PC-9 (cell line): ENCODE measurements at places on chromosomes 12 and 14. TPM values are rescaled to one million over a fixed set of nuclear protein-coding genes. Genes with fewer than 3 reads are reported as not detected.
A peak's percentile ranks its signal among the peaks of the same experiment; 100 is the strongest.

DNA sequence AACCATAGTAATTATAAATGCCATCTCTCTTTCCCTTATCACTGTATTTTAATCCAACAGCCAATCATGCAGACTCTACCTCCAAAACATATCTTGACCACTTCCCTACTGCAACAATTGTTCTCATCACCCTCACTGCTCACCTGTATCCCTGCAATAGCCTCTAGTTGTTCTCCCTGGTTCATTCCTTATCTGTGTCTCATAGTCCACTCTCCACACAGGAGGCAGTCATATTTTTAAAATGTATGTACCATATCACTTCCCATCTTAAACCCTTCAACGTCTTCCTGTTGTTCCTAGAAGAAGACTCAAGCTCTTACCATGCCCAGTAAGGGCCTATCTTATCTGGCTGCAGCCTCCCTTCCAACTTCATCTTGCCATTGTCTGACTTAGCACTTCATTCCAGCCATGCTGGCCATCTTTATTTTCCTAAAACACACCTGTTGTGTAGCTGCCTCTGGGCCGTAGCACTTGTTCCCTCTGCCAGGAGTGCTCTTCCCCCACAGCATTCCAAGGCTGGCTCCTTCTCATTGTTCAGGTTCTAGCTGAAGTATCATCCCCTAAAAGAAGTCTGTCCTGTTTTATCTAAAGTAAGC is 27.8 kb upstream of the BHLHE41 start:
- no peaks in the 10 kb centered on the region for H3K36me3 ChIP-seq
- H3K4me1 ChIP-seq, result peaks cover 49% of the 10 kb centered on the region
- peak; percentile 50 for DNase-seq
- no peaks in the 10 kb centered on the region for H3K27me3 ChIP-seq

GRCh38 chr12:132194056-132194455 is 49.8 kb downstream of the NOC4L start:
- no peak overlapping the region for H3K27ac ChIP-seq
- no peaks in the 10 kb centered on the region for H3K4me1 ChIP-seq

- no peak overlapping the region for H3K4me3 ChIP-seq
- peaks cover 72% of the 10 kb centered on the region for H3K27me3 ChIP-seq
- no peaks in the 10 kb centered on the region for H3K36me3 ChIP-seq
- H3K4me1 ChIP-seq, result no peaks in the 10 kb centered on the region
- DNase-seq, result no peak
Measured at GRCh38 chr14:105853089-105853906, 326.9 kb downstream of the TMEM121 start.

DNA sequence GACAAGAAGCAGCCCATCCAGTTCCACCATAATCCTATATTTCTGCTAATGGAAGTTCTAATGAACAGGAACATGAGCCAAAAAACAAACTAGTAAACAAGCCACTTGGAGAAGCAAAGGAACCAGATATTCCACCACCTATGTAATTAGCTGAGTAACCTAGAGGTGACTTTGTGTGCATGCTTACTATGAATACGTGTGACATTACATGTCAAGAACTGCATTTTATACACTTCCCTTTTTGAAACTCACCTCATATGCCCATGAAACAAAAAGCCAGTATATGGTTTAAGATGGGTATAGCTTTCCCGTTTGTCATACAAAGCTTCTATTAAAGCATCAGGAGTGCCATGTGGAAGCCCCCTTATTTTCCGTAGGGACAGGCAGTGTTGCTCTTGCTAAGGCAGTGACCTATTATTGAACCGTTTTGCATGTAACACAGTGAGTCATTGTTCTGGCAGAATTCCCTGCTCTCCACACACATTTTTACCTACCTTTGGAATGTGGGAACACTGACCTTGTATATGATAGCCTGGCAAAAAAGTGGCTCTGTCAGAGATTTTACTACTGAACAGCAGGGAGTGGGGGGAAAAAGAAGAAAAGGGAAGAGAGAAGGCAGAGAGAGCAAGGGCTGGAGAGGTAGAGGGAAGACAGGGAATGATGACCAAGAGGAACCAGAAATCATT is 34.8 kb upstream of the FRMD6 start:
- peak overlapping the region; percentile 17 for H3K27ac ChIP-seq
- no peaks in the 10 kb centered on the region for H3K36me3 ChIP-seq
- H3K4me1 ChIP-seq, result peaks cover 39% of the 10 kb centered on the region
- peak; percentile 79 for DNase-seq
- H3K27me3 ChIP-seq, result no peaks in the 10 kb centered on the region

DNA sequence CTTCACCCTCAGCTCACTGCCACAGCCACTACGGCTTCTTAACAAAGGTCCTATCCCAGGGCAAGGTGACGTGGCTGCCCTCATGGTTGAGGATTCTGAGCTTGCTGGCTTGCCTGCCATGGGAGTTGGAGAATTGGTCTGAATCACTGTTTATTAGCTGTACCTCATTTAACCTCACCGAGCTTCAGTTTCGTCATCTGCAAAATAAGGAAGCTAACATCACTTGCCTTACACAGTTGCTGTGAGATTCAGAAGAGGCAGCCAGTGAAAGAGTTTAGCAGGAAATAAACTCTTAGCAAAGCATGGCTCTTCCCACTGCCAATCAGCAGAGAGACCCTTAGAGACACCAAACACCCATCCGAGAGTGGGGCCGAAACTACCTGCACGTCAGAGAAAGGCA is 90.1 kb upstream of the KCNA1 start:
- DNase-seq, result no peak
- H3K4me1 ChIP-seq, result no peaks in the 10 kb centered on the region
- H3K36me3 ChIP-seq, result no peaks in the 10 kb centered on the region
- peaks cover 96% of the 10 kb centered on the region for H3K27me3 ChIP-seq
- no peak overlapping the region for H3K27ac ChIP-seq

- H3K27ac ChIP-seq, result no peak overlapping the region
- no peak overlapping the region for H3K4me3 ChIP-seq
- H3K36me3 ChIP-seq, result peaks cover 16% of the 10 kb centered on the region
- no peak for DNase-seq
- no peaks in the 10 kb centered on the region for H3K4me1 ChIP-seq
Measured at GRCh38 chr14:101826351-101826750, 64.8 kb downstream of the PPP2R5C start.

- peaks cover 25% of the 10 kb centered on the region for H3K4me1 ChIP-seq
- no peak for DNase-seq
- H3K27ac ChIP-seq, result 0 out of 2 replicates have a peak overlapping the region, but pooled peaks have one; percentile 12
- H3K27me3 ChIP-seq, result no peaks in the 10 kb centered on the region
Measured at GRCh38 chr14:55433880-55434804, 6.3 kb downstream of the TBPL2 start.

DNA sequence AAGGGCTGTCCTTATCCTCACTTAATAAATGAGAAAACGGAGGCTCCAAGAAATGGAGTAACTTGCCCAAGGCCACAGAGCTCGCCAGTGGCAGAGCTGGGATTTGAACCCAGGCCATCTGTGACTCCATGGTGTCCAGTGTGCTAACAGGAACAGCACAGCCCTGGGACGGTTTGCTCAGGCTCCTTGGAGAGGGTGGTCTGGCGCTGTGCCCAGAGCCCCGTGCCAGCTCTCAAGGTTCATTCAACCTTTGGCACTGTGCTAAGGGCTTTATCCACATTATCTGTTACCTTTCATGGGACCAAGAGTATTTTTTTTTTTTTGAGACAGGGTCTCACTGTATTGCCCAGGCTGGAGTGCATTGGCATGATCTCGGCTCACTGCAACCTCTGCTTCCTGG is 8.1 kb downstream of the DAO start:
- H3K4me3 ChIP-seq, result no peak overlapping the region
- no peaks in the 10 kb centered on the region for H3K4me1 ChIP-seq
- no peak overlapping the region for H3K27ac ChIP-seq
- no peaks in the 10 kb centered on the region for H3K27me3 ChIP-seq
- H3K36me3 ChIP-seq, result no peaks in the 10 kb centered on the region
- no peak for DNase-seq

DNA sequence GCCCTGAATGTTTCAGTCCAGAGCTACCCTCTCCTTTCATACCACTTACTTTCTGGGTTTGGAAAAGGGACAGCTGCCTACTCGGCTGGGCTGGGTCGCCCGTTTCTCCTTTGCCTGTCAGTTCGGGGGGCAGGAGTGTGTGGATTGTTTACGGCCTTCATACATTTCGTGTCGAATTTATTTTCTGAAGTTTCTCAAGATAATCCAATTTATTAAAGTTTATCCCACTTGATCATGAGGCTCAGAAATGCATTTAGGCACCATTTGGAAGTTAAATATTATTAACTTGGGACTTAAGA is 608 bp downstream of the ZNF410 start:
- H3K36me3 ChIP-seq, result peaks cover 4% of the 10 kb centered on the region; the same call in 1 of the 2 replicates
- no peaks in the 10 kb centered on the region for H3K27me3 ChIP-seq
- peak overlapping the region; percentile 91 for H3K4me3 ChIP-seq
- no peak for DNase-seq
- peak overlapping the region; percentile 70 for H3K27ac ChIP-seq

DNA sequence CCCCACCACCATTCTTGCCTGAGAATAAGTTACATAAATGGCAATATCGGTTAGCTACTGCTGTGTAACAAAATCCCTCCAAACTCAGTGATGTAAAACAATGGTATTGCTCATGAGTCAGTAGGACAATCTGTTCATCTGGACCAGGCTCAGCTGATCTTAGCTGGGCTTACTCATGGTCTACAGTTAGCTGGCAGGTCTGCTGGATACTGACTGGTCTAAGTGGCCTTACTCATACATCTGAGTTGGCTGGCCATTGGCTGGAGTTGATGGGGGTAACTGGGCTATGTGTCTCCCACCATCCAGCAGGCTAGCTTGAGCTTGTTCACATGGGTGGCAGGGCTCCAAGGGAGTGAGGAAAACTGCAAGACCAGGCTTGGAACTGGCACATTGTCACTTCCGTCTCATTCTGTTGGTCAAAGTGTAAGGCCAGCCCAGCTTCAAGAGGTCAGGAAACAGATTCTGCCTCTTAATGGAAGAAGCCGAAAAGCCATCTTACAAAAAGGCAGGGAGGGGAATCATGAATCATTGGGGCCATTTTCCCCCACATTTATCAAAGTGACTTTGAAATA is 56.7 kb upstream of the CHGA start:
- H3K4me3 ChIP-seq, result no peak overlapping the region
- H3K27ac ChIP-seq, result no peak overlapping the region
- DNase-seq, result no peak
- no peaks in the 10 kb centered on the region for H3K36me3 ChIP-seq
- peaks cover 28% of the 10 kb centered on the region for H3K27me3 ChIP-seq
- H3K4me1 ChIP-seq, result no peaks in the 10 kb centered on the region

GRCh38 chr12:116261525-116262100 is 15.9 kb downstream of the MED13L start:
- H3K4me1 ChIP-seq, result peaks cover 20% of the 10 kb centered on the region
- no peaks in the 10 kb centered on the region for H3K27me3 ChIP-seq
- H3K36me3 ChIP-seq, result no peaks in the 10 kb centered on the region
- H3K27ac ChIP-seq, result no peak overlapping the region
- no peak overlapping the region for H3K4me3 ChIP-seq

DNA sequence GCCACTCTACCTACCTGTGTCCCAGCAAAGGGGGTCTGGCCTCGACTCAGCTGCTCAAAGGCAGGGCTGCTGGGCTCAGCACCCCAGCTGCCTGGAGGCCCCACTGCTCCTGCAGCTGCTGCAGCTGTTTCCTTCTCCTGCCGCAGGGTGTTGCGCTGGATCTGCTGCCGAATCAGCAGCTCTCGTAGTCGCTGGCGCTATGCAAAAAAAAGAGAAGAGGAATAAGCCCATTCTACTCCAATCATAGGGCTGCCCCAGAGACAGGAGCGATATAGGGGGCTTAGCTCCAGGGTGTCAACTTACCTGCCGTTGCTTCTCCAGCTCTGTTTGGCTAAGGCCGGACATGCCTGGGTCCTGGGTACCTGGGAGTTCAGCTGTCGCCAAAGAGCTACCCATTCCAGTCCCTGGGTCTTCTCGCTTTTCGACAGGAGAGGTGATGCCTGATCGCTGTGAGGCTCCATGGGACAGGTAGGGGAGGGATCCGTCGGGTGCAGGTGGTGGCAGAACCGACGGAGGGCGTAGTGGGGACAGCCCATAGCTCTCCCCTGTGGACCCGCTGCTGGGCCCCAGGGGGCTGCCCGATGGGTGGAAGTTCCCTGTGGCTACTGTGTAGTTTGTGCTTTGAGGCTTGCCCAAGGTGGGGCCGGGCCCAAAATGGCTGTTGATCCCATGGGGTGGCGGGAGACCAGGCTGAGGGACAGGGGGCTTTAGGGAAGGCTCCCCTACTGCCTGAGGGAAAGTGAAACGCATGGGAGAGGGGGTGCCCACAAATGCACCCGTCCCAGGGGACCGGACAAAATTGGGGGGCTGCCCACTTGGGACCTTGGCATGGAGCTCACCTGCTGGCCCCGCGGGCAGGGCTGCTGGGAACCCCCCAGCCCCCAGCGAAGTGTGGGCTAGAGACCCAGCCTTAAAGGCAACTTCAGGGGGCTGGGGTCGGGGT is 20.9 kb downstream of the KMT2D start:
- no peak overlapping the region for H3K27ac ChIP-seq
- no peak overlapping the region for H3K4me3 ChIP-seq
- DNase-seq, result no peak
- H3K4me1 ChIP-seq, result no peaks in the 10 kb centered on the region
- H3K36me3 ChIP-seq, result peaks cover 24% of the 10 kb centered on the region
- H3K27me3 ChIP-seq, result no peaks in the 10 kb centered on the region

GRCh38 chr12:125528281-125528680 is 463.0 kb downstream of the AACS start:
- no peak for DNase-seq
- no peaks in the 10 kb centered on the region for H3K4me1 ChIP-seq
- no peak overlapping the region for H3K27ac ChIP-seq
- H3K36me3 ChIP-seq, result no peaks in the 10 kb centered on the region

- H3K27ac ChIP-seq, result peak overlapping the region; percentile 80
- peaks cover 23% of the 10 kb centered on the region for H3K4me1 ChIP-seq
- peak; percentile 69 for DNase-seq
- peak overlapping the region; percentile 99 for H3K4me3 ChIP-seq
Measured at GRCh38 chr14:50666772-50667683, 1.1 kb downstream of the SAV1 start.

GRCh38 chr14:32078023-32078857 is 1.1 kb downstream of the ARHGAP5 start:
- peaks cover 34% of the 10 kb centered on the region for H3K4me1 ChIP-seq
- H3K27me3 ChIP-seq, result no peaks in the 10 kb centered on the region
- H3K36me3 ChIP-seq, result no peaks in the 10 kb centered on the region
- peak; percentile 5 for DNase-seq
- H3K27ac ChIP-seq, result peak overlapping the region; percentile 82

GRCh38 chr12:89468017-89468416 is 56.6 kb downstream of the GALNT4 start:
- no peaks in the 10 kb centered on the region for H3K36me3 ChIP-seq
- H3K4me1 ChIP-seq, result 0 out of 2 replicates have a peak, but pooled peaks cover 6% of the 10 kb centered on the region
- no peak overlapping the region for H3K27ac ChIP-seq
- no peak for DNase-seq
- H3K27me3 ChIP-seq, result no peaks in the 10 kb centered on the region
- H3K4me3 ChIP-seq, result no peak overlapping the region

GRCh38 chr12:131315601-131316000 is 361.9 kb downstream of the ADGRD1 start:
- no peaks in the 10 kb centered on the region for H3K4me1 ChIP-seq
- H3K4me3 ChIP-seq, result no peak overlapping the region
- DNase-seq, result no peak
- H3K36me3 ChIP-seq, result no peaks in the 10 kb centered on the region
- peaks cover 6% of the 10 kb centered on the region; the same call in 1 of the 2 replicates for H3K27me3 ChIP-seq

RITA1 gene
- total RNA-seq, result 15.8 and 16.1 TPM in 2 replicates

KRT78 gene
- total RNA-seq, result 1.5 and 1.7 TPM in 2 replicates

DBX2 gene
- not detected in 2 replicates for total RNA-seq

COX6A1 gene
- 433 and 556 TPM in 2 replicates for total RNA-seq

RAP1B gene
- 59.0 and 89.7 TPM in 2 replicates for total RNA-seq

MYRFL gene
- total RNA-seq, result not detected in 2 replicates

SNRPF gene
- total RNA-seq, result 31.1 and 50.3 TPM in 2 replicates

CLEC2A gene
- total RNA-seq, result not detected in 2 replicates

SLC17A8 gene
- not detected in 2 replicates for total RNA-seq

CLEC9A gene
- total RNA-seq, result not detected in 2 replicates

CD4 gene
- total RNA-seq, result 1.0 and 3.2 TPM in 2 replicates

BHLHE41 gene
- 30.0 and 57.1 TPM in 2 replicates for total RNA-seq

CLEC4A gene
- total RNA-seq, result not detected in 2 replicates

MANSC4 gene
- not detected in 2 replicates for total RNA-seq

CCND2 gene
- 0.09 TPM in 1 of 2 replicates, not detected in the other for total RNA-seq

LRRIQ1 gene
- 4.2 and 5.2 TPM in 2 replicates for total RNA-seq

VRK1 gene
- total RNA-seq, result 6.8 and 11.2 TPM in 2 replicates
